Omental fat pad (tissue), 4 donors: ENCODE measurements at places on chromosomes 12 and 14.

- no peak for DNase-seq
Observed at GRCh38 chr12:115213538-115214016, 529.6 kb upstream of the TBX3 start.

DNA sequence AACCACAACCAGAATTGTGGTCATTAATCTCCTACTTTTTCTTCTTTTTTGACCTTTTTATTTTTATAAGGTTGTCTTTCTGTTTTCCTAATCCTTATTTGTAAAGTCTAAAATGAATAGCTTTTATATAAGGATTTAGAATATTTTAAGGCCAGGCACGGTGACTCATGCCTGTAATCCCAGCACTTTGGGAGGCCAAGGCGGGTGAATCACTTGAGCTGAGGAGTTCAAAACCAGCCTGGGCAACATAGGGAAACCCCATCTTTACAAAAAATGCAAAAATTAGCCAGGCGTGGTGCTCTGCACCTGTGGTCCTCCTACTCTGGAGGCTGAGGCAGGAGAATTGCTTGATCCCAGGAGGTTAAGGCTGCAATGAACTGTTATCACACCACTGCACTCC is 55.1 kb downstream of the IFT81 start:
- DNase-seq: no peak

- DNase-seq: no peak
Observed at GRCh38 chr12:64450711-64451486, 1.0 kb upstream of the TBK1 start.

DNA sequence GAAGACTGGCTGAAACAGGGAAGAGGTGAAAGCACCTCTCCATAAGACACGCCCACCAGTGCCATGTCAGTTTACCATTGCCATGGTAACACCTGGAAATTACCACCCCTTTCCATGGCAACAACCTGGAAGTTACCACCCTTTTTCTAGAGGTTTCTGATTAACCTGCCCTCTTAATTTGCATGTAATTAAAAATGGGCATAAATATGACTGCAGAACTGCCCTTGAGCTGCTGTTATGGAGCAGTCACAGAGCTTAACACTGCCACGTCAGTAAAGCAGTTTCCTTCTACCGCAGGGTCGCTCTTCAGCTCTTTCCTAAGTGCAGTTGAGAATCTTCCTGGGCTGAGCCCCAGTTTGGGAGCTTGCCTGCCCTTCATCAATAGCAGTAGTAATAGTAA is 55.2 kb downstream of the RASSF3 start:
- no peak for DNase-seq

GRCh38 chr12:49059045-49059298 is 1.6 kb downstream of the KMT2D start:
- DNase-seq: no peak

- no peak for DNase-seq
Observed at GRCh38 chr14:32986791-32987540, 48.3 kb downstream of the NPAS3 start.

GRCh38 chr12:115149685-115150378 is 465.9 kb upstream of the TBX3 start:
- DNase-seq: no peak

GRCh38 chr12:30980955-30981662 is 54.6 kb downstream of the TSPAN11 start:
- DNase-seq: no peak

DNA sequence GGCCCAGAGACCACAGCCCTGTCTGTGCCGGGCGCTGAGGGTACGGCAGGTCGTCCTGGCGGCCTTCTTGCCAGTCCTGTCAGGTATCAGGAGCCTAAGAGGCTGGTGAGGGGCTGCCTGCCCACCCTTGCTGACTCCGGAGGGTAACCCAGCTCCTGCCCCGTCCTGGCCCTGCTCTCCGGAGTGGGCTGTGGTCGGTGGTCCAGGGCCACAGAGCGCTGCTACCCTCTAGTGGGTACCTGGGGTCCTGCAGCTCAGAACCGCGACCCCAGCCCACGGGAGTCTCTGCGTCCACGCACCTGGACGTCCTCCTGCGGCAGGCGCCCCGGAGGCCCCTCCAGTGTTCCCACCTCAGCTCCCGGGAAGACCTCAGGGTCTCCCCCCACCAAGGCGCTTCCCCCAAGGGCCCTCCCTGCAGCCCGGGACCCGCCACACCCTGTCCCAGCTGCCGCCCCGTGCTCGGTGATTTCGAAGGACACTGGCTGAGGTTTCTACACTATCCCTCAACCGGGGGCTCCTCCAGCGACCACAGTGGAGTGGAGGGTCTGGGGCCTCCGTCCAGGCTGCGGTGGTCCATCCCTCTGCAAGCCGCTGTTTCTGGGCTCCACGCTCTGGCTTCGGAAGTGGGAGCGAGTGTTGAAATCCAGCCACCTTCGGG is 75.9 kb upstream of the FBRSL1 start:
- DNase-seq: no peak

- no peak for DNase-seq
Observed at GRCh38 chr12:6423267-6424007, 21.3 kb upstream of the CD27 start.

GRCh38 chr12:120834489-120835303 is 69.5 kb downstream of the SPPL3 start:
- DNase-seq: no peak

DNA sequence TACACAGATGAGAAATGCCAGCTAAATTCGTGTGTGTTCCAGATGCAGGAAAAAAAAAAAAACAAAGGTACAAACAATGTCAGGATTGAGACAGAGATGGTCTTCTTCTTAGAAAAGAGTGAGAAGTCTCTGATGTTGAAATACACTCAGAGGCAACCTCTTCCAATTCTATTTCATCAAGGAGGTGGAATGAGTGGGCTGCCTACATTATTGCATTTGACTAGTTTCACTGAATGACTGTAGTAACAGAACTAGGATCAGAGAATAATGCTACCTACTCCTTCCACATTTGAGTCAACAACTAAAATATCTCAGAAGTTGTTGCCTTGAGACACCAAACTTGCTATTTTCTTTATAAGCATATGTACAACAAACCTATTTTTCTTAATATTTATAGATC is 1332.2 kb upstream of the FLRT2 start:
- no peak for DNase-seq
